ENCODE measurements at places on chromosomes 4 and X.

GRCh38 chr4:106495476-106495875, 126.9 kb upstream of the GIMD1 start:
- no peak for DNase-seq

GRCh38 chr4:84597450-84597849, 14.5 kb downstream of the CDS1 start:
- no peak for DNase-seq

DNA sequence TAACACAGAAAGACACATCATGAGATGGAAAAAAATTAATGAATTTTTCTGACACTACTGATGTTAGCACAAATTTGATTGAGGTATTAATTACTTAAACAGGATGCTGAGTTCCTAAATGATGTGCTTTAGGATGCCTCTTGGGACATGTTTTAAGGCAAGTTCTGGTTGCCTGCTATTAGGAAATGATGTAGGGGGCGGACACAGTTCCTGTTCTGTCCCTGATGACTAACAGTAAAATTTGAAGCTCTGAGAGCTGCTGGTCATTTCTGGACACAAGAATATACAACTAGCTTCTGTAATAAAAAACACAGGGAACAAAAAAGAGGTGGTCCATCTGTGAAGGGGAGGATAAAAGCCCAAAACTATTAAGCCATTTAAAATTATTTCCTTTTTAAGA, 163.2 kb upstream of the ETNPPL start:
- DNase-seq, result no peak

DNA sequence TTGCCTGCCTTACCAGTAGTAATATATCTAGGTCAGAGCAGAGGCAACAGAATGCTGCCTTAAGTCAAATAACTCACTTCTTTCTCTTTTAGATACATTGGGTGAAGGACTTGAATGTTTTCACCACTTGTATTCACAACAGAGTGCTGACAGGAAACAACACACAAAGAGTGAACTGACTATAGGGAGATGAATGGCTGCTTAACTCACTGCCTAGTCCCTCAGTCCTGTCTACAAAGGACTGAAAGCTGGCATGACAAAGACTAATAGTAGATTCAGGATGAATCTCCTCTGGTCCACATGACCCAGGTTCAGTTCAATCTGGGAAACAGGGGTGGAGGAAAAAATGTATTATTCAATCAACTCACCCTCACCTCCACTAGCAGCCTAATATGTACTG, 134.2 kb downstream of the GALNTL6 start:
- no peak for DNase-seq

GRCh38 chr4:159382856-159383561, 280.1 kb downstream of the RAPGEF2 start:
- DNase-seq, result no peak

DNA sequence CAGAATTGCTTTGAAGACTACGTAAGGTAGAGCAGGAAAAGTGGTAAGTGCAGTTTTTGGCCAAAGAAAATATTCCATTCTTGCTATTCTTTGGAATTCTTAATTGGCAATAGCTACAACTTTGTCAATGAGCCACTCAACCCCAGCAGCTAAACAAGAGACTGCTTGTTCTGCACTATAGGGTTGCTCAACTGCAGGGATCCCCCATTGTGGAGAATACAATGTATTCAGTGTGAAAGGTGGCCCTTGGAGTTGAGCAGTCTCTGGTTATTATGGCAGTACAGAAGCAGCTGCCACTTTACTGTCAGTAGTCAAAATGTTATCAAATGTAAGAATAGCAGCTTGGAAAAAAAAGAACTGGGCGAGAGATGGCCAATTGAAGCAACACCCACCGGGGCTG, 808.7 kb downstream of the CENPC start:
- no peak for DNase-seq

- no peak for DNase-seq
Measured at GRCh38 chr4:26583538-26583864, 383 bp upstream of the TBC1D19 start.
